CD8-positive, alpha-beta memory T cell (primary cell): ENCODE measurements at places on chromosomes 5 and 9. TPM values are rescaled to one million over a fixed set of nuclear protein-coding genes. Genes with fewer than 3 reads are reported as not detected.

The OR13D1 gene
- not detected for polyA plus RNA-seq

The OR1K1 gene
- polyA plus RNA-seq: not detected

The TSSK1B gene
- polyA plus RNA-seq: not detected

The CERCAM gene
- 1.1 TPM for polyA plus RNA-seq

The TPD52L3 gene
- not detected for polyA plus RNA-seq

The CDO1 gene
- polyA plus RNA-seq: not detected

The SLC36A3 gene
- polyA plus RNA-seq: not detected
